ENCODE measurements at places on chromosomes 4 and X.

DNA sequence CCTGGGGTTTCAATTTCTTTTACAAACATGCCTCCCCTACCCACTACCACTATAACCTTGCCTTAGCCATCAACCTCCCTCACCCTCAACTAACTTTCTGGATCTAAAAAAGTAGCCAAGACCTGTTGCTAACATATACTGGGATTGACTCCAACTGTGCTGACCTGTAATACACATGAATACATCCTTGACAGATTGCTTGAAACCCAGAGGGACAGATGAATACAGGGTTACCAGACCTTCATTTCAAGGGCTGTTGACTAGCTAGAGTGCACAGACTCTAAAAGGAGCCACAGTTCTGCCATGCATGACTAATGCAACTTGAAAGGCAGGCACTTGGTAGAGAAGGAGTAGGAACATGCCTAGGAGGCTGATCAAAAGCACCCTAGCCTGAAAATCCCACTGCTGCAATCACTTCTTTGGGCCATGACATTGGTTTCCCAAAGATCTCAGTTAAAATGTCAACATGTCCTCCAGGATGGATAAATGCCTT lies 121.0 kb downstream of the PCDH19 start:
- DNase-seq = no peak

DNA sequence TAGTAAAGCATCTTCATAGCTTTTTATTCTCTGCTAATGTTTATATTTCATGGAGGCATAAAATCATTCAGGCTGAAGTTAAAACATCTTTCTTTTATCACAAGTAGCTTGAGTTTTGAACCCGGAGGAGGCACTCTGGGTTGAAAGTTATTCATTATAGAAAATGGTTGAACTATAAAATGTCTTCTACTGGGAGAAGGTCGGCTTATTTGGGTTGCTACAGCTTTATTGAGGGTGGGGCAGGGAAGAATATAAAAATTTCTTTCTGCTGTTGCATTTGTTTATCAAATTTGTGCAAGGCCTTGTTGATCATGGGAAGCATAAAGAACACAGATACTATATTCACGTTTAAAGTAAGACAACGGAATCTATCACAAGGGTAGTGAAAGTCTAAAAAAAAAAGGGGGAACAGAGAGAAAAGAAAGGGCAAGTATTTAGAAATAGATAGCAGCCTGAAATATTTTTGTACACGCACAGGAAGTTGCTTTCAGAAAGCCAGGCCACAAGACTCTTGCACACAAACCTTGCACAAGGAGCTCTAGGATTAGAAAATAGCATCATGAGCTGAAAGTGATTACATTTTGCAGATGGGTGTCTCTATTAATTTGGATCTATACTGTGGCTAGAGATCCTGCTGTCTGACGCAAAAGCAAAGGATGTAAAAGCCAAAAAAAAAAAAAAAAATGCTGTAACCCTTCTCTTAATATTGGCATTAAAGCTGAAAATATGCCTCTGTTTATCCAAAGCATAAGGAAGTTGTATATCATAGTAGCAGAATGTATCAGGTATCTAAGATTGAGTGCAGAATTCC lies 37.2 kb upstream of the FAM9C start:
- peak; percentile 68 for DNase-seq

DNA sequence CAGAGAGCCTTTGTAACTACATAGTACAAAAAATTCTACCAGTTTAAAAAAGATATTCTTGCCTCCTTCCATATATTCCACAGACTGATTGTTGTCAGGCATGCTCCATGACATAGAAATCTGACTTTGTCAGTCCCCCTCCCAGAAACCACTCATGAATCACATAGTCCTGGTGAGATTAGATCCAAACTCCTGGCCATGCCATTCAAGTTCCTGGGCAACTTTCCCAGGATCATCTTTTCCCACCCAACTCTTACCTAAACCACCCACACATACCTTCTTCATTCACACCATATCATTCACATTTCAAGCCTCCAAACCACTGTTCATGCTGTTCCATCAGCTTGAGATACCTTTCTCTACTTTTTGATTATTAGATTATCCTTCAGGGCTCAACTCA lies 46.4 kb downstream of the SLC16A2 start:
- no peak for DNase-seq

GRCh38 chrX:95383778-95384177 lies 1300.9 kb upstream of the DIAPH2 start:
- peak; percentile 35 for DNase-seq

DNA sequence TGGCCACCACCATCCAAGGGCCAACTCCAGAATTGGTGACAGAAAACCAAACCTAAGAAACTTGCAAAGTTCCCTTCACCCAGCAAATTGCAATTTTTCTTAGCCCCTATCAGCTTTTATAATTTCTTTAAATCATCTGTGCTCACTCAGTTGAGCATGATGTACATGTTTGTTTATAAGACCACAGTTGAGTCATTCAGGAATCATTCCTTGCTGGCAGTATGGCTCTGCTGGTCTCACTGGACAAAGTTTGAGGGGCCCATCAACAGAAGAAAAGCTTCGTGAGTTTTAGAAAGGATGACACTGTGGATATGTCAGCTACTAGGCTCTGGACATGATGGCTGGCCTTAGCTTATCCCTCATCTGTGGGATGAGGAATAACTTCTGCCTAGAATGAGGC lies 4.0 kb downstream of the TRPC5 start:
- no peak for DNase-seq

DNA sequence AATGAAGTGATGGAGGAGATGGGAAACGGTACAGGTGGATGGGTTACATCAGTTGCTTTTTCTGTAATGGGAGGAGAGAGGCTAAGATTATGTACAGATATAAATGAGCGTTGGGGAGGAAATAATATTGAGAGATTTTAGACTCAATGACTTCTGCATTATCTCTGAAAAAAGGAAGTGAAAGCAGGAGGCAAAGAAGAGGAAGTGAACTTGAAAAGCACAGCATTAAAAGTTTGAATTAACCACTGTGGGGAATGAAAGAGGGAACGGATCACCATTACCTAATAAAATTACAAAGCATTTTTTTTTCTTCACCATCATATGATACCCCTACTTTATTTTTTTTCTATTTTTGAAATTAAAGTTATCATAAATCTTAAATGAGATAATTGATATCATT lies 1025.5 kb downstream of the RPA4 start:
- DNase-seq = no peak

GRCh38 chr4:126583509-126583908 lies 1049.2 kb upstream of the INTU start:
- DNase-seq = peak; percentile 36

- DNase-seq = no peak
Observed at GRCh38 chr4:23365086-23365485, 524.8 kb downstream of the PPARGC1A start.

DNA sequence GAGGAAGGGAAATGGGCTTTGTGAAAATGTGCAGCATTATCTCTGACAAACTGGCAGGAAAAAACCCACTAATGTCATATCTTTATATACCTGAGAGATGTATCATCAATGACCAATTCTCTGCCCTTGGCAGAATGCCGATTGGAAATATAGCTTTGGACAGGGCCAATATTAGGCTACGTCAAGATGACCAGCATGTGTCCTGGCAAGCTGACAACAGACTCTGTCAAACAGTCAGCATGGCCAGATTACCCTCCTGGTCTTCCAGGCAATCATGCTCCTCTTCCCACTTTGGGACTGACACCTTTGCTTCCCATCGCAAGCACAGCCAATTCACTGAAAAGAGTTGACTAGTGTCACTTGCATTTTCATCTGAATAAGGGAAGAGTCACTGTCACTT lies 57.0 kb downstream of the SORBS2 start:
- DNase-seq = no peak

- DNase-seq = peak; percentile 50
Observed at GRCh38 chr4:38387348-38387747, 276.7 kb upstream of the KLF3 start.

GRCh38 chrX:118496763-118497079 lies 1.1 kb downstream of the DOCK11 start:
- DNase-seq = no peak

GRCh38 chrX:14409341-14409740 lies 120.0 kb upstream of the GLRA2 start:
- DNase-seq = peak; percentile 27

GRCh38 chrX:11588097-11588496 lies 77.6 kb downstream of the ARHGAP6 start:
- peak; percentile 4 for DNase-seq

Measured in fibroblast of gingiva (primary cell).